ENCODE measurements at places on chromosomes 1 and 21.

- DNase-seq, result peak; percentile 92
Measured at GRCh38 chr1:228490120-228491078, 3.2 kb downstream of the RNF187 start.

- no peak for DNase-seq
Measured at GRCh38 chr1:6956488-6957159, 171.4 kb downstream of the CAMTA1 start.

- no peak for DNase-seq
Measured at GRCh38 chr1:174965362-174966007, 34.3 kb upstream of the CACYBP start.

GRCh38 chr1:39995973-39996393 lies 41.0 kb downstream of the MFSD2A start:
- no peak for DNase-seq

DNA sequence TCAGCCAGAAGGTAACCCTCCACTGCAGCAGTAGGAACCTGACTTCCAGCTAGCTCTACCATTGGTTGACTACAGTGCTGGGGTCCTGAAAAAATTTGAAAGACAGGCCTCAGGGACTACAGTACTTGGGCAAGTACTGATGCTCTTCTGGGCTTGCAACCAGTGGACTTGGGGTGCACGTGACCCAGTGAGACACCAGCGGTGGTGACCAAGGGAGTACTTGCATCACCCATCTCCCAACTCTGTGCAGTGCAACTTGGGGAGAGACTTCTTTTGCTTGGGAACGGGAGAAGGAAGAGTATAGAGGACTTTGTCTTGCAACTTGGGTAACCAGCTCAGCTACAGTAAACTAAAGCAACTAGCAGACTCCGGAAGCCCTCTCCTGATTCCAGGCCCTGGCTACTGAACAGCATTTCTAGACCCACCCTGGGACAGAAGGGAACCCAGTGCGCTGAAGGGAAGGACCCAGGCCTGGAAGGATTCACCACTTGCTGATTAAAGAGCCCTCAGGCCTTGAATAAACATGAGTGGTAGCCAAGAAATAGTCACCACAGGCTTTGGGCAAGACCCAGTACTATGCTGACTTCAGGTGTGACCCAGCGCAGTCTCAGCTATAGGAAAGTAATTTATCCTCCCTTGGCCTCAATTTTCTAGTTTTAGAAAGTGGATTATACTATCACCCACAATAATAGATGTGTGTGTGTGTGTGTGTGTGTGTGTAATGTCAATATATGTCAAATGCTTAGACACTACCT lies 45.6 kb downstream of the TNNI3K start:
- DNase-seq, result no peak
